Fibroblast of upper back skin (primary cell): ENCODE measurements at places on chromosomes 11 and 22.

DNA sequence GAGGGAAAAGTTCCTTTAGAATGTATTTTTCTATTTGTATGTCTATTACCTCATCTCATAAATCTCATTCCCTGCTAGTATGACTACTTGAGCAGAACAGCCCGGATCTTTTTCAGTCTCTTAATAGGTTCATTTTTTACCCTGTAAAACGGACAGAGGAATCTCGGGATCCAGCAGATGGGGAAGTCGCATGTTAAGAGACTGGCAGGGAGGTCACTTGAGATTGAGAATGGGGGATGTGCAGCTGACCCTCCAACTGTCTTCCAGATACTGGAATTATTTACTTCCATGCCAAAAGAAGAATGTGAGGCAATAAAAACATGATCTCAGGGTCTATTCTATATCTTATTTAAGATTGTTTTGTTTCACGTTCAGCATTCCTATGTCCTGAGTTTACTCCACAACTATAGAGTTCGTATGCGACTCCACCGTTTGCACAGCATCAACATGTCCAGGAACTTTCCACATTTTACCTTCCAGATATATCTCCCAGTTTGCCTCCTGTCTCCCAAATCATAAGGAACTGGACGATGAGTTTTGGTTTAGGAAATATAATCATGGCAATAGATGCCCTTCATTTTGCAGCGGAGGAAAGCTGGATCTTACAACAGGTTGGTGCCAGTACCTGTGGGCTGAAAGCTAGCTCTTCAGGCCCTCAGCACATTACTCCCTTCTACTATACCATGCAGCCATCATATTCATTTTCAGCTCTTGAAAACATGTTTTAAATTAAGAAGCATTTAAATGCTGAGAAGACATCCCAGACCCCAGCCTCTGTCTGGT is 181.5 kb downstream of the MAML2 start:
- DNase-seq: peak; percentile 74

DNA sequence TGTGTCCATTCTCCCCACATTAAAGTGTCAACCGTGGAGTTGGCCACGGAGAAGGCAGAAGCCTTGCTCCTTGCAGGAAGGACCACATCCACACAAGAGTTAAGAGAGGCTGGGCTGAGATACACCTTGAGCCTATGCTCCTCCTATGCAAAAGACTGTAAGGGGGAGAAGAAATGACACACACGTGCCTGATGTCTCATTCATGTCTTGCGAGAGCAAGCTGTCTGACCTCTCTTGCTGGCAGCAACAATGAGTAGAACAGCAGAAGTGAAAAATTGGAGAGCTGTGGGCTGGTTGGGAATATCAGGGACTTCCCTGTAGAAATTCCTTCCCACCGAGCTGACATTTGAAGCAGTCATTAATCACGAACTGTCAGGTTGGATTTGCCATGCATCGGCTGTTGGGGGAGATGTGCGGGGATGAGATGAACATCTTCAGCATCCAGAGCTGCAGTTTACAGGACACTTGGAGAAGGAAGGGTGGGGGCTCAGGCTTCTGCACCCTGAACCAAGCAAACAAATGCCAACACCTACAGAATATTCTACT is 139.3 kb downstream of the MYO18B start:
- DNase-seq: no peak

DNA sequence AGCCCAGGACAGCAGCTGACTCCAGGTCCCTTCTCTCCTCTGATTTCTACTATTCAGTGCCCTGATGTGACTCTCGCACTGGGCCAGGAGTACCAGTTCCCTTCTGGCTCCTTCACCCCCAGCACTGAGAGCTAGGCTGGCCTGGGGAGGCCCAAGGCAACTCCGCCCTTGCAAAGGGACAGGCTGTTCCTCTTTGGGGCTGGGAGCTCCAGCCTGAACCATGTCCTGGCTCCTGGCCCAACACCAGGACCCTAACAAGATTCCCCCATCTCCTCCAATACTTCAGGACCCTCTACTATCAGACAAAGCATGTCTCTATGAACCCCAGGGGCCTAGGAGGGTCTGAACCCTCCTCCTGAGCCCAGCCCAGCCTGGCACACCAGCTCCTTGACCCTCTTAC is 12.5 kb downstream of the CREB3L1 start:
- DNase-seq: no peak

DNA sequence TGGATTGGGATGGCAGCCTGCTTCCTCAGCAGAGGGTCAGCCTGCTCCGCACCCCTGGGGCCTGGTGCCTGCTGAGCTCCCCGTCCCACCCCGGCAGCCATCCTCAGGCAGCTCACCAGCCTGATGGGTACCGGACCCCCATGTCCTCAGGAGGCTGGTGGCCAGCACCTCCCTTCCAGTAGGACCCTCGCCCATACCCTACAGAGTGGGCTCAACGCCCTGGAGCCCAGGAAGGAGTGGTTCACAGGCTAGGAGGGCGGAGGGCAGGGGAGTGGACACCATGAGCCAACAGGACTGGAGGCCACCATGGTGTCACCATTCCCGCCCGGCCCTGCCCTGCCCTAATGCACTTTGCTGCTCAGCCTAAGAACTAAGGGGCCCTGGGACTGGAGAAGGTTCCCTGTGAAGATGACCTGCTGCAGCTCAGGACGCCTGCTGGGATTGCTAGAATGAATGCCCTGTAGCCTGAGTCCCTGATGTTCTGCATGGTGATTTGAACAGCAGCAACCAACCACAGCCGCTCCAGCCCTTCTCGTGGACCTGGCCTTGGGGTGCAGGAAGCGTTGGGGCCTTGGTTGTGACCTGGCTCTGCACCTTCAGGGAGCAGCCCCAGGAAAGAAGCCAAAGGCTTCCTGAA is 1080.8 kb downstream of the BRD1 start:
- DNase-seq: no peak

DNA sequence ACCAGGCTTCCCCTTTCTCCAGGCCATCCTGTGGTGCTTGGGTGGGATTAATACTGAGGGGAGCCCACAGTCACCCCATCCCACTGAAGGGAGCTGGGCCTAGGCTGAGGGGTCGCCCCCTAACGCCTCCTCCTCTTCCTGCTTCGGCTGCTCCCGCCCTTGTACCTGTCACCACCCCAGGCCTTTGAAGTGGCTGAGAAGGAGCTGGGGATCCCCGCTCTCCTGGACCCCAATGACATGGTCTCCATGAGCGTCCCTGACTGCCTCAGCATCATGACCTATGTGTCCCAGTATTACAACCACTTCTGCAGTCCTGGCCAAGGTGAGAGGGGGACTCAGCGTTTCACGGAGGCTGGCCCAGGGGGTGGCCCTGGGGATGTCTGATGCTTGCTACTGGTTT is 6.1 kb downstream of the MICALL1 start:
- no peak for DNase-seq

- no peak for DNase-seq
Observed at GRCh38 chr11:3225159-3225758, 6.6 kb upstream of the MRGPRG start.

GRCh38 chr11:66338276-66339161 is 2.3 kb upstream of the RIN1 start:
- no peak for DNase-seq

GRCh38 chr11:8691601-8692000 is 9.0 kb downstream of the RPL27A start:
- no peak for DNase-seq

DNA sequence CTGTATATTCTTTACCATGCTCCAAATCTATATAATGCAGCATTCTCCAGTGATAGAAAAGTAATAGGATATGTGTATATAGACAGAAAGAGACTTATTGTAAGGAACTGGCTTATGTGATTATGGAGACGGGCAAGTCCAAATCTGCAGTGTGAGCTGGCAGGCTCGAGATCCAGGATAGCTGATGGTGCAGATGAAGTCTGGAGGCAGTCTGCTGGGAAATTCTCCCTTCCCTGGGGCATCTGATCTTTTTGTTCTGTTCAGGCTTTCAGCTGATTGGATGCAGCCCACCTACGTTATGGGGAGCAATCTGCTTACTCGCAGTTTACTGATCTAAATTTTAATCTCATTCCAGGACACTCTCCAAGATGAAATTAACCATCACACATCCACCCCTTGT is 73.2 kb downstream of the GRK3 start:
- no peak for DNase-seq

DNA sequence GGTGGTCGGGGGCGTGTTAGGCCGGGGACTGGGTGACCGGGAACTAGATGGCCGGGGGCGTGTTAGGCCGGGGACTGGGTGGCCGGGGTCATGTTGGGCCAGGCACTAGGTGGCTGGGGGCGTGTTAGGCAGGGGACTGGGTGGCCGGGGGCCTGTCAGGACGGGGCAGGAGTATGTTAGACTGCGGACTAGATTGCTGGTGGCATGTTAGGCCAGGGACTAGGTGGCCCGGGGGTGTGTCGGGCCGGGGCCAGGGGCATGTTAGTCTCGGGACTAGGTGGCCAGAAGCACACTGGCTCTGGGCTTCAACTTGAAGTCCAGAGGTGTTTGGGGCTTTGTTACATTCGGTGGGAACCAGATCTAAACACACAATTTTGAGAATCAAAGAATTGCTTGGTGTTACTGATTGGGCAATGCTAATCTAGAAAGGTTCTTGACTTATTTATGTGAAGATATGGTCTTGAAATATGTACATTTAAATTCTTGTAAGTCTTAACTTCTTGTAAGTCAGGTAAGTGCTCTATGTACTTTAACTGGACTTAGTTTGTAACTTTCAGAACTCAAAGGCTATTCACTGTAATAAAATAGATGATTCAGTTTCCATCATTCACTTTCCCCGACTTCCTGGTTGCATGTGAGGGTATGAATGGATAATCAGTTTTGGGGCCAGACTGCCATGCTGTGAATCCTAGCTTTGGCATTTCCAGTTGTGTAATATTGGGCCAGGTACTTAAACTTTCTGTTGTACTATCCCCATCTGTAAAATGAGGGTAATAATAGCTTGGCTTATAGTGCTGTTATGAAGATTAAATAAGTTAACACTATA is 1.1 kb downstream of the EXT2 start:
- peak; percentile 40 for DNase-seq

GRCh38 chr11:7186190-7186589 is 65.5 kb upstream of the SYT9 start:
- peak; percentile 63 for DNase-seq

DNA sequence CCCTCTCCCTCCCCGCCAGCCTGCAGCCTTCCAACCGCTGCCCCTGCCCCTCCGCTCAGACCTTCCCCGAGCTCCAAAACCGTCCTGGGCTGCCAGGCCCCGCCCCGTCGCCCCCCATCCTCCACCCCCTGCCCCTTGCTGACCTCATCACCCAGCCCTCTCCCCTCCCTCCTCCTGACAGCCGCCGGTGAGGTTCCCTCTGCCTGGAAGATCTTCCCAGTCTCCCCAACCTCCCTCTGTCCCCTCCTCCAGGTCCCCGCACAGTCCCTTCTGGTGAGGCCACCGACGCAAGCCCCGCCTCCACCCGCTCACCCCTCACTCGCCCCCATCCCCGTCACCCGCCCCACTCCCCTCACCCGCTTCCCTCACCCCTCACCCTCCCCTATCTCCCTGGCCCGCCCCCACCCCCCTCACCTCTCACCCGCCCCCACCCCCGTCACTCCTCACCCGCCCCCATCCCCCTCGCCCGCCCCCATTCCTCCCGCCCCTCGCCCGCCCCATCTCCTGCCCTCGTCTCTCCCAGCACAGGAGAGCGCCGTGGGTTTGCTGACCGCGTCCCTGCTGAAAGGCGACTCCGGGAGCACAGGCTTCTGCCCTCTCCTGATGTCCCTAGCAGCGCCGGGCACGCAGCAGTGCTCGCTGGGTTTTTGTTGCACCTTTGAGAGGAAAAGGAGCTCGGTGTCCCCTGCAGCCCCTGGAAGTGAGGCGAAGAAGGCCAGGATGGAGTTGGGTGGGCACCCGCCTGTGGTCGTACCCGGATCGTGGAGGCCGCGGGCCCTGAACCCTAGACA is 16.4 kb upstream of the UPK3A start:
- DNase-seq: no peak

GRCh38 chr22:27399161-27399560 is 402.4 kb downstream of the MN1 start:
- DNase-seq: no peak
